Vein endothelial cell (primary cell): ENCODE measurements at places on chromosomes 6 and 20. TPM values are rescaled to one million over a fixed set of nuclear protein-coding genes. Genes with fewer than 3 reads are reported as not detected.

VWA7 gene
- 0.10 and 0.65 TPM in 2 replicates for total RNA-seq

MPC1 gene
- total RNA-seq, result 10.8 and 14.6 TPM in 2 replicates

MYMX gene
- 0.96 and 0.98 TPM in 2 replicates for total RNA-seq

SLC22A2 gene
- not detected in 2 replicates for total RNA-seq

FAM83D gene
- total RNA-seq, result 16.0 and 25.8 TPM in 2 replicates

FNDC1 gene
- under 0.01 TPM in 1 of 2 replicates, not detected in the other for total RNA-seq

COL19A1 gene
- total RNA-seq, result not detected in 2 replicates

SLC16A10 gene
- not detected in 2 replicates for total RNA-seq

BRD2 gene
- 128 and 139 TPM in 2 replicates for total RNA-seq

EEF1A2 gene
- total RNA-seq, result 0.67 and 5.6 TPM in 2 replicates

CEP85L gene
- total RNA-seq, result 10.5 and 14.3 TPM in 2 replicates

IL20RA gene
- total RNA-seq, result 0.19 and 0.33 TPM in 2 replicates

CLIC1 gene
- total RNA-seq, result 800 and 906 TPM in 2 replicates

DLK2 gene
- 0.33 TPM in 1 of 2 replicates, not detected in the other for total RNA-seq

NFYA gene
- total RNA-seq, result 14.4 and 18.8 TPM in 2 replicates

ITPA gene
- 24.2 and 33.8 TPM in 2 replicates for total RNA-seq

MAS1 gene
- total RNA-seq, result not detected in 2 replicates

NCOA3 gene
- 40.8 and 42.2 TPM in 2 replicates for total RNA-seq
